Activated naive CD8-positive, alpha-beta T cell treated with anti-CD3 and anti-CD28 coated beads, Interleukin-2, amount 10 ng/mL, durations not matched to agents 7 days and 5 days (primary cell): ENCODE measurements at places on chromosomes 5 and 9. TPM values are rescaled to one million over a fixed set of nuclear protein-coding genes. Genes with fewer than 3 reads are reported as not detected.
A peak's percentile ranks its signal among the peaks of the same experiment; 100 is the strongest.

The PLAC8L1 gene
- not detected for total RNA-seq

The SLC36A2 gene
- total RNA-seq = not detected

DNA sequence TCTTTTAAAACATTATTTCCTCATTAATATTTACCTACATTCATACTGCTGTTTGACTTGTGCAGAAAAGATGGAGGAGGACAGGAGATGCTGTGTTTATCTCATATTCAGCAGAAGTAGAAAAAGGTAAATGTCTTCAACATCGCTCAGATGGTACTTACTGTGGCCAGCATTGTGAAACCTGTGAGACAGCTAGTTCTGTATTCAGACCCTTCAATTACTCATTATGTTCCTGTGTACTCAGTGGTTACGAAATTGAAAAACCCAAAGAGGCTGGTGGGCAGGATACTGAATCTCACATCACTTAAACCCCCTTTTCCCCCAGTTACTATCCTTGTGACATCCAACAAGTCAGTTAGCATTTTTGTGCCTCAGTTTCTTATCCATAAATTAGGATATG is 216.0 kb downstream of the KDM4C start:
- no peak overlapping the region for H3K27ac ChIP-seq
- DNase-seq = no peak
- H3K4me1 ChIP-seq = peaks cover 6% of the 10 kb centered on the region
- peaks cover 7% of the 10 kb centered on the region for H3K36me3 ChIP-seq
- no peaks in the 10 kb centered on the region for H3K27me3 ChIP-seq

The C5orf52 gene
- total RNA-seq = not detected

DNA sequence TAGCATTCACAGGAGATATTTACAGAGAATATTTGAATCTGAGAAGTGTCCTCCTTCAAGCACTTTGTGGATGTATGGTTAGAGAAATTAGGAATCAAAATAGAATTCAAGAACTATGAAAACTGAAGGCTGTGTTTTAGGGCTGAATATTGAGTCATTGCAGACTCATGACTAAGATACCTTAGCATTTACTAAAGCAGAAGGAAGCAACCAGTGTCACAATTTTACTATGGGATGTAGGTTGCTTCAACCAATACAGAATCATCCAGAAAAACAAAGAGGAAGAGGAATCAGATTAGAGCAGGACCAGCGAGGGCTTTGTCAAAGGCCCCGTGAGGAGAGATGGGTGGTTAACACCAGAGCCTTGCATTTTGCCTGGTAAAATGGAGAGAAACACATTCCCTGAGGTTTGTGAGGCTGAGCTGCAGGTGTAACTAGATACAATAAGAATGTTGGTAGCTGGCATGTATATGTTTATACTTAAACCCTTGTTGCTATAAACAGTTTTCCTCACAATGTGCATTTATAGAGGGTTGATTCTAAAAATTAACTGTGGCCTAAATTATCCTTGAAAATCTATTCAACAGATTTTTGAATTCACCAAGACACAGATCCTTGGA is 518.1 kb downstream of the AGTPBP1 start:
- no peaks in the 10 kb centered on the region for H3K27me3 ChIP-seq
- H3K4me3 ChIP-seq = no peak overlapping the region
- no peaks in the 10 kb centered on the region for H3K36me3 ChIP-seq
- H3K27ac ChIP-seq = no peak overlapping the region

- H3K4me3 ChIP-seq = no peak overlapping the region
- H3K27me3 ChIP-seq = no peaks in the 10 kb centered on the region
- no peak for DNase-seq
- H3K4me1 ChIP-seq = peaks cover 11% of the 10 kb centered on the region
- peak overlapping the region; percentile 3 for H3K27ac ChIP-seq
These were observed 8.6 kb upstream of the ZNF169 start for GRCh38 chr9:94250456-94250855.

GRCh38 chr9:17318821-17319320 is 184.0 kb downstream of the CNTLN start:
- no peak overlapping the region for H3K27ac ChIP-seq
- no peak overlapping the region for H3K4me3 ChIP-seq
- no peak for DNase-seq
- H3K36me3 ChIP-seq = no peaks in the 10 kb centered on the region
- no peaks in the 10 kb centered on the region for H3K27me3 ChIP-seq
- H3K4me1 ChIP-seq = no peaks in the 10 kb centered on the region

GRCh38 chr9:6328103-6328502 is at the start of gene TPD52L3:
TSS of gene TPD52L3 (plus strand) at chr9:6328375. CDS start at chr9:6328596, 221 bp downstream.
- H3K36me3 ChIP-seq = peaks cover 2% of the 10 kb centered on the region
- DNase-seq = no peak
- H3K4me1 ChIP-seq = peaks cover 5% of the 10 kb centered on the region
- H3K4me3 ChIP-seq = no peak within 1 kb of the TSS
- no peak within 1 kb of the TSS for H3K27ac ChIP-seq
- peaks cover 6% of the 10 kb centered on the region for H3K27me3 ChIP-seq

DNA sequence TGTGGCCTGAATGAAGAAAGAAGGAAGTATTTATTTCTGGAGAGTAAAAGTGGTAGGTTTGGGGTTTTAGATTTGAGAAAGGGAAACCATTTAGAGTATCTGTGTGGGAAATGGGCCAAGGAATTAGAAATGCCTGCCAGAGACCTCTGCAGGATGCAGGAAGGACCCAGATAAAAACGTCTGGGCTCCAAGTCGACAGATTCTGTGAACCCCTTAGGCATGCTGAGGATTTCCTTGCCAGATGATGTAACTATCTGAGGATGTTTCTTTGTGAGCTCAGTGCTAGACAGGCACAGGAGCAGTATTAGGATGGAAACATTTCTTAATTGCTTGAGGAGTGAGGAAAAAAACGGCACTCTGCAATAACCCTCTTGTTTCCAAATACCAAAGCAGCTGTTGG is 251.8 kb upstream of the DMRT1 start:
- no peak for DNase-seq
- peaks cover 7% of the 10 kb centered on the region for H3K27me3 ChIP-seq
- no peak overlapping the region for H3K4me3 ChIP-seq
- peaks cover 5% of the 10 kb centered on the region for H3K4me1 ChIP-seq
- no peaks in the 10 kb centered on the region for H3K36me3 ChIP-seq

The INSYN2B gene
- not detected for total RNA-seq
